Purkinje cell (primary cell): ENCODE measurements at places on chromosomes 1 and 21. TPM values are rescaled to one million over a fixed set of nuclear protein-coding genes. Genes with fewer than 3 reads are reported as not detected.

The LCE6A gene
- not detected in 2 replicates for polyA plus RNA-seq

The SH3BGR gene
- polyA plus RNA-seq, result 13.6 and 20.4 TPM in 2 replicates

The KRTAP11-1 gene
- not detected in 2 replicates for polyA plus RNA-seq

The SPRR2A gene
- polyA plus RNA-seq, result not detected in 2 replicates

The MX2 gene
- polyA plus RNA-seq, result not detected in 2 replicates

The CYP4Z1 gene
- polyA plus RNA-seq, result 0.67 and 4.8 TPM in 2 replicates

The ODR4 gene
- 13.5 and 20.6 TPM in 2 replicates for polyA plus RNA-seq

The HPDL gene
- polyA plus RNA-seq, result not detected in 2 replicates

The OR2T35 gene
- not detected in 2 replicates for polyA plus RNA-seq

The TTC22 gene
- not detected in 2 replicates for polyA plus RNA-seq

The CCDC24 gene
- 2.1 and 9.7 TPM in 2 replicates for polyA plus RNA-seq

The PDZK1IP1 gene
- not detected in 2 replicates for polyA plus RNA-seq

The TNFRSF18 gene
- not detected in 2 replicates for polyA plus RNA-seq

The LYPD8 gene
- 3.4 and 6.6 TPM in 2 replicates for polyA plus RNA-seq

The CHI3L1 gene
- not detected in 2 replicates for polyA plus RNA-seq

The ARHGAP30 gene
- 0.11 TPM in 1 of 2 replicates, not detected in the other for polyA plus RNA-seq

The S100A7A gene
- polyA plus RNA-seq, result not detected in 2 replicates

The EFNA3 gene
- 2.2 and 6.2 TPM in 2 replicates for polyA plus RNA-seq

The KRTAP19-1 gene
- polyA plus RNA-seq, result not detected in 2 replicates

The B3GALT6 gene
- polyA plus RNA-seq, result 1.3 and 1.5 TPM in 2 replicates

The SSBP3 gene
- 16.9 and 21.9 TPM in 2 replicates for polyA plus RNA-seq

The WNT2B gene
- polyA plus RNA-seq, result 1.3 and 2.2 TPM in 2 replicates

The ITGB3BP gene
- 29.8 and 43.9 TPM in 2 replicates for polyA plus RNA-seq

The OR2M3 gene
- not detected in 2 replicates for polyA plus RNA-seq

The GJB3 gene
- polyA plus RNA-seq, result 4.4 and 12.3 TPM in 2 replicates

The MXRA8 gene
- polyA plus RNA-seq, result 0.63 and 3.6 TPM in 2 replicates

The S100PBP gene
- polyA plus RNA-seq, result 9.4 and 16.2 TPM in 2 replicates

The MAP10 gene
- 1.2 and 1.5 TPM in 2 replicates for polyA plus RNA-seq

The SEMA4A gene
- polyA plus RNA-seq, result 0.15 and 2.8 TPM in 2 replicates

The LYPLAL1 gene
- polyA plus RNA-seq, result 168 and 179 TPM in 2 replicates

The ARHGEF16 gene
- not detected in 2 replicates for polyA plus RNA-seq

The IQCC gene
- 0.43 TPM in 1 of 2 replicates, not detected in the other for polyA plus RNA-seq

The RHEX gene
- not detected in 2 replicates for polyA plus RNA-seq

The FAM131C gene
- polyA plus RNA-seq, result 1.3 and 2.8 TPM in 2 replicates

The TUT4 gene
- 29.9 and 39.4 TPM in 2 replicates for polyA plus RNA-seq

The CRP gene
- polyA plus RNA-seq, result not detected in 2 replicates

The UBE2J2 gene
- 0.87 and 3.4 TPM in 2 replicates for polyA plus RNA-seq

The OR2W3 gene
- polyA plus RNA-seq, result not detected in 2 replicates

The PGBD5 gene
- 8.1 TPM in 2 replicates for polyA plus RNA-seq

The SLC1A7 gene
- polyA plus RNA-seq, result not detected in 2 replicates

The KCNH1 gene
- 1.2 and 4.6 TPM in 2 replicates for polyA plus RNA-seq
